ENCODE measurements at places on chromosomes 6 and 20.

GRCh38 chr20:36544134-36545018 is 3.1 kb downstream of the MYL9 start:
- no peak for DNase-seq

- no peak for DNase-seq
Measured at GRCh38 chr6:56091159-56091869, 156.1 kb downstream of the COL21A1 start.

DNA sequence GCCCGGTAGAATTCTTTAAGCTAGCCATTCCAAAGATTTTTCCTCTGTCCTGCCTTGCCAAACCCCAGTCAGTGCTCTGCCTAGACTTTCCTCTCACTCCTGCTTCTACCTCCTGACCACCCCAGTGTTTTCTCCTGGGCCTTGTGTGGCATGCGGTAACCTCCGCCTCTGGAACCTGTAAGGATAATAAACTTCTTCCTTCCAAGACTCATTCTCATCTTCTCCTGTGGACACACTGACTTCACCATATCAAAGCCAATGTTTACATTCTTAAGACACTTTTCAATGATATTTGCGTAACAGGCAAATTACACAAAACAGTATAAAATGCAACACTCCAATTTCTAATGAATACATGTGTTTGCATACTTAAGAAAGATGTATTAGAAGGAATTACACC is 354.6 kb downstream of the RNF144B start:
- no peak for DNase-seq

DNA sequence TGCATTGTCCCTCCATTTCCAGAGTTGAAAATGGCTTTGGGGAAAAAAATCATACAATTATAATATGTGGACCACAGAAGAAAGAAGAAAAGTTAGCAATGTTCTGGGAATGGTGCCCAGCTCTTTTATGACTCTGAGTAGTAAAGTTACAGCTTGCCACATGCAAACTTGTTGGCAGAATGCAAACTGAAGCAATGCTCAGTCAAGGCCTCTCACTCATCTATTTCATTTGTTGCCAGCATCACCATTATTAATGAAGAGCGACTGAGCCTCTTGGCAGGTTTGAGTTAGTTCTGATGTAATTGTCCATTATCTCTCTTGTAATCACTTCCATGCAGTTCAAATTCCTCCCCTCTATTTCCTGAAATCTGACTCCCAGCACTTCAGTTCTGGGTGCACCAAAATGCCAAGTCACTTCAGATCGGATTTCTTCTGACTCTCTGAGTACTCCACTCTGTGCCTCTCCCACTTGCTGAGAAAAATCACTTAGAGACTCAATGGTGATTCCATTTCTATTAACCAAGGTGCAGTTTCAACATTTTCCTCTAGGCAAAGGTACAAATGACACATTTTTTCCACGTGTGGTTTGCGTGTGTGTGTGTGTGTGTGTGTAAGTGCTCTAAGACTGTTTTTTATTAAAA is 154.4 kb upstream of the STMND1 start:
- DNase-seq: no peak

GRCh38 chr6:55009131-55009530 is 162.6 kb downstream of the FAM83B start:
- no peak for DNase-seq

DNA sequence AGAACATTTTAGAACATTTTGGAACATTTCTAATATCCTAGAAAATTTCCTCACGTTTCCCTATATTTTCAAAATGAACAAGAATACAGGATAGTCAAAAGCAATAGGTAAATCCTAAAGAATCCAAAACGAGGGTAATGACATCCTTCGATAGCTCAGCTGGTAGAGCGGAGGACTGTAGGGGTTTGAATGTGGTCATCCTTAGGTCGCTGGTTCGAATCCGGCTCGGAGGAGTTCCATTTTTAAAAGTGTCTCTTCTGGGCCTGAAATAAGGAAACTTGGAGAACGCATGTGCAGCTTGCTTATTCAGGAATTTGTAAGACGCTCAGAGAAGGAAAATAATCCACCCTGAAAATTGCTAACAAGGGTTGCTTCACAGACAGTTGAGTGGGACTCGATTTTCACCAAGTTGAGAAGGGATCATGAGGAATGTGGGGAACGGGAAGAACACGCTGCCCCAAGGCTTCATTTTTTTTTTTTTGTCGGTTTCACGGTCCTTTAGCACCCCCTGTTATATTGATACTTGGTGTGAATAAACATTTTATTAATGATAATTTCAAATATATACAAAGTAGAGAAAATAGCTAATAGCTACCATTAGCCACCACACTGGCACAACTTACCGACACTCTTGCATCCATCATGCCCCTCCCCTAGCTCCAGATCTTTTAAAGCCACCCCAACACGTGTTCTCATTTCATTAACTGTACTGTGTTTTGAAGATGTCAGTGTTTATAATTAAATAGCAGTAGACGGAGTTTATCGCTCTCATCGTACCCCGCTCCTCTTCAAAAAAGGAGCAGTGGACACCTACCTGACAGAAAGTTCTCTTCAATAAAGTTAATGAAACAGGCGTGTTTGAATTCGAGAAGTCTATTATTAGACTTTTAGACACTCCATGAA is 1.8 kb upstream of the ABT1 start:
- DNase-seq: no peak

DNA sequence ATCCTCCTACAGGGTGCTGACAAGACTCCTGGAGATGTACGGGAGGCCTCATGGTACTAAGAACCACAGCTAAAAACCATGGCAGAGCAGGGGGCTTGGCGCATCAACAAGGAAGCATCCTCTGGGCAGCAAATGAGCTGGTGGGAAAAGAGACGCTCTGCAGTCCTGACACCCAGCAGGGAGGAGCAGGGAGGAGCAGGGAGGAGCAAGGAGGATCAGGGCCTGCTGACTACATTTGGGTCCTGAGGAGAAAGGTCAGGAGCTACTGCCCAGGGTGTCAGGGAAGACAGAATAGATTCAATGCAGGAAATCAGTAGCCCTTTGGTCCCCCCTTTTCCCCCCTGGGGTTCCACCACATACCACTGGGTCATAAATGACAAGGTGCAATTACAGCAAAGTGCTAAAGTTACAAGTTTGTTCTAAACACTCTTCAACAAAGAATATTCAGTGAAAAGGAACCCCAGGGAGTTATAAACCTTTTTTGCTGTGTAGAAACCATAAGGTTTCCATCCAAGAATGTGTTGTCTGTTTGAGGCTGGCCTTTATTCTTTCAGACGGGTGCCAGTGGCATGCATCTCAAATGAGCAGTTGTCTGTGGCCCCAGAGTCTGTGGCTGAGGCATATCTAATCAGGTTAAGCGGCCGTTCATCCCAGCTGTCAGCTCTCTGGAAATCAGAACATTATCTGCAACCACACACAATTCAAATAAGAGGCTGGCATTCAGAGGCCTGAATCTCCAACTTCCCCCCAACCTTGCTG is 325.0 kb downstream of the CDC5L start:
- no peak for DNase-seq
